ENCODE measurements at places on chromosomes 1 and 21.

GRCh38 chr1:186775881-186776560 is 52.7 kb upstream of the PLA2G4A start:
- DNase-seq = no peak

DNA sequence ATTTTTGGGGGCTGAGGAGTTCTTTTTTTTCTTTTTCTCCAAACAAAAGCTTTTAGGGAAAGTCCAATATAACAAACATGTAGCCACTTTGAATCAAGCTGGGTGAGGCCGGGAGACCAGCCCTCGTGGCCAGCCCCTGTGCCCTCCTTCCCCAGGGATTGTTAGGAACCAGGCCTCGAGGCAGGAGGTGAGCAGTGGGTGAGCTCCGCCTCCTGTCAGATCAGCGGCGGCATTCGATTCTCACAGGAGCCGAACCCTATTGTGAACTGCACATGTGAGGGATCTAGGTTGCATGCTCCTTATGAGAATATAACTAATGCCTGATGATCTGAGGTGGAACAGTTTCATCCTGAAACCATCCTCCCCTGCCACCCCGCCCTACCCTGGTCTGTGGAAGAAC is 41.8 kb upstream of the TTC22 start:
- DNase-seq = no peak

GRCh38 chr1:223346311-223346710 is 17.7 kb downstream of the SUSD4 start:
- DNase-seq = no peak

DNA sequence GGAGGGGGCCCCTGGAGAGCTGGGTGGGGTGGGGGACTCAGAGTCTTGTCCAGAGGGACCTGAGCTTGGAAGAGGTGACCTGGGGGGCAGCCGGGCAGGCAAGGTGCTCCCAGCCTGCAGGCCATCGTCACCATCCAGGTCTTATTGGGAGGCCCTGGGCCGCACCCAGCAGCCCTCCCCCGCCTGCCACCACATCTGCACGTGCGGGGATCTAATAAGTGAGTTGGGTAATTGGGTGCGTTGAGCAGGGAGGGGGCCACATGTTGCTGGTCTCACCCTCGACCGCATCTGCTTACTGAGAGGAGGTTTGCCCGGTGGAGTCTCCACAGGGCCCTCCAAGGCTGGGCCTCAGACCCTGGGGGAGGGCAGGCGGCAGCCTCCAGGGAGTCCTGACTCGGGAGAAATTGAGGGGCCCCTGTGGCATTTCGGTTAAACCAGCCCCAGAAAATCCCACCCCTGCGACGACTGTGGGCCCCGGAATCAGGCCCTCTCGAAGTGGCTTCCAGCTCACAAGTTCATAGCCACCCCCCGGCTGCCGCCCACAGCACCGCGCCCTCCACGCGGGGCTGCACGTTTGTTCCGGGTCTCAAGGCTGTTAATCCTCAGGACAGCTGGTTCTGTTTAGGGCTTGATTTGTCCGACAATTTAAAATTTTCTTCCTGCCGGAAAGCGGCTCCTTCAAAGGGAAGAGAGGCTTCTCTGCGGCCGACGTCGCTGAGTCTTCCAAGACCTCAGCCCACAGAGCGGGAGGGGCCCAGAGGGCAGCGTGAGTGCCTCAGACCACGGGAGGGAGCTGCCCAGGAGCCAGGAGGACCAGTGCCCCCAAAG is 14.7 kb upstream of the COL6A2 start:
- DNase-seq = no peak

DNA sequence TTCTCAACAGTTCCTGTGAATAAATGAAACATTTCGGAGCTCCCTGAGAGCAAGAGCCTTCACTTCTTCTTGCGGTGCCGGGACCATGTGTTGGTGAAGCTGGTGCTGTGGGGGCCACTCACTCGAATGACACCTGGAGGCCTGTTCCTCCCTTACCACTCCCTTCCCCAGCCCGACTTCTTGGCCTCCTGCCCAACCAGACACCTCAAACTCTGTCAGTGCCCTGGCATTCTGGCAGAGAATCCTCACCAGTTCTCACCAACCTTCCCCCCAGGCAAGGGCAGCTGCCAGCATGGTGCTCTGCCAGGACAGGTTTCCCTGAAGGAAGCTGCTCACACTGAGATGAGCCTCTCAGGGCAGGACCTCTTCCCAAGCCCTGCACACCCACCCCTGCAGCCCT is 68.3 kb downstream of the MPZL1 start:
- no peak for DNase-seq

DNA sequence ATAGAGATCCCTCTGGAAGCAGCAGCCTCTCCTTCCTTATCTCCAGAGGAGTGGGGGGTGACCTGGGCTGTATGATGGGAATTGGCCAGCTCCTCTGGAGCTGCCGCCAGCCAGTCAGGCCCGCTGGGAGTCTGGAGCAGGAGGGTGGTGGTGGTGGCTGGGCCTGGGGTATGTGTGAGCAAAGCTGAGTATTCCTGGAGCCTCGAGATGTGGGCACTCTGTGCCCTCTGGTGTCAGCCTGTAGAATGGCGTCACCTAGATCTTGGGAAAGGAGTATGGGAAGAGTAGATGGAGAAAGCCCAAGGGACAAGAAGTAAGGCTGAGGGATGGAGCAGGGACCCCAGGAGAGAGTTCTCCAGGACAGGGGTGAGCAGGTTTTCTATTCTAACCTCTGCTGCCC is 16.0 kb downstream of the VANGL2 start:
- DNase-seq = no peak

GRCh38 chr1:56577406-56578137 is 1.8 kb downstream of the PLPP3 start:
- no peak for DNase-seq

DNA sequence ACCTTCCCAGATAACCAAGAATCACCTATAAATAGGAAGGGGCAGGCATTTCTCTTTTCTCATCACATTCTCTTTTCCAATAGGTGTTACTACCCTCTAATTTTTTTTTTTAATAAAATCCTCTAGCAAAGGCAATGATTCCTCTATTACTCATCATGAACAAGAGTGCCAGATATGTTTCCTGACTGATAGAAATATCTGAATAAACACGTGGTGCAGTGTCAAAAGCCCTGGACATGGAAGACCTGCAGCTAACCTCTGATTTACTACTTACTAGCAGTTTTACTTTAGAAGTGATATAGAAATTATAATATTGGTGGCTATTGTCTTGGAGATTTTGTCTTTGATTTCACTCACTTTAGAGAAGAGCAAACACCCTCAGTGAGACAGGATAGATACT is 194.6 kb upstream of the SAMSN1 start:
- DNase-seq = no peak

GRCh38 chr1:30043256-30043655 is 680.1 kb downstream of the MATN1 start:
- no peak for DNase-seq

GRCh38 chr1:96971849-96972602 is 250.4 kb downstream of the PTBP2 start:
- no peak for DNase-seq

DNA sequence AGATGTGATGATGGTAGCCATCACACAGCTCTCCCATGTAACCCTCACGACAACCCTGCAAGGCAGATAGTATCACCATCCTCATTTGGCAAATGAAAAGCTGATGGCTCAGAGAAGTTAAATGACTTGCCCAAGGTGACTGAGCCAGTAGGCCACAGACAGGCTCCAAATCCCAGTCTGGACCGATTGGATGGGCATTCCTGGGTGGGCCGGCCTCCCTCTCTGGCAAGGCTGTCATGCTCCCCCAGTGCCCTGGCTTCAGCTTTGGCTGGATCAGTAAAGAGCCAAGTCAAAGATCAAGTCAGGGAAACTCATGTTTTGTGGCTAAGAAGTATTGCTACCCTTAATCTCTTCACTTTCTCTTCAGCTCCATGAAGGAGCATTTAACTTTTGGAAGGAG is 41.2 kb downstream of the CDCP2 start:
- DNase-seq = no peak

DNA sequence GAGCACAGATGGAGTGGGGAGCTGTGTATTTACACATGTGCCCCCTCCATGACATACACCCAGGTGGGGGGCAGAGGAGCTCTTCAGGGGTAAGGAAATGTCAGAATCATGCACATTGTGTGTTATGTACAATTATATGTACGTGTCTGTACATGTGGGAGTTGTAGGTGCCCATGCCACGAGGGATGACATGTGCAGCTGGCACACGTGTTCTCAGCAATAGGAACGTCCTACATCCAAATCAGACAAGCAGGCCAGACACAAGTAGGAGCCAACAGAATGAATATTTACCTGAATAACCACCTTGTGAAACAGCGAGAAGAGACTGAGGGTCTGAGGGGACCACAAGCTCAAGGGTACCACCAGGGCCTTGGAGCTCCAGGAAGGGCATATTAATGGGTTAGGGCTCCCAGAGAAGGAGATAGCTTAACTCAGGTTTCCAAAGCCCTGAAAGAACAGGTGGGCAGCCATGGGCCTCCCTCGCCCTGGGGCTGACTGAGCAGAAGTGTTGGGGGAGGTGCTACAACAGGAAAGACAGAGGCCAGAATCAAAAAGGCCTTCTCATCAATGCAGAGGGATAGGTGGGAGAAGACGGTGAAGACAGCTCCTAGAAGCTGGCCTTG is 3.2 kb downstream of the COL16A1 start:
- no peak for DNase-seq

DNA sequence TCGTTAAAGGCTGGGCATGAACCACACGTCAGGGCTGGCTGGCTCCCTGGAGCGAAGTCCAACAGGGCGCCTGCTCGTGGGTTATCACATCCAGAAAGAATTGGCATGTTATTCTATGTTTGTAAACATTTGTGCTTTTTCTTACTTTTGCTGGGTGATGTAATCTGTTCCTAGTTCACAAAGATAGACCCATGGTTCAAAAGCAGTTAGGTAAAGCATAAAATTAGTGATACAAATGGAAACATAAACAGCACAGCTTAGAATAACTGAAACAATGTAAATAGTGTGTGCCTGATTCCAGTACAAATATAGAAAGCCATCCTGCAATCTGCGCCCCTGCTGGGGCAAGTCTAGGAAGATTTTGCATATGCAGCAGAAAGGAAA is 184.0 kb upstream of the C1orf174 start:
- DNase-seq = no peak

GRCh38 chr1:150552128-150552910 is 3.1 kb downstream of the ADAMTSL4 start:
- DNase-seq = no peak

- no peak for DNase-seq
These were observed 10.1 kb upstream of the XCL2 start for GRCh38 chr1:168553680-168554553.

GRCh38 chr1:215793180-215793579 is 226.1 kb downstream of the KCTD3 start:
- no peak for DNase-seq

GRCh38 chr1:171983584-171983983 is 142.3 kb downstream of the DNM3 start:
- DNase-seq = no peak

- DNase-seq = no peak
These were observed 43.1 kb downstream of the SCP2 start for GRCh38 chr1:52970149-52970548.

GRCh38 chr1:33256221-33256470 is 146 bp upstream of the ZNF362 start:
- DNase-seq = no peak

DNA sequence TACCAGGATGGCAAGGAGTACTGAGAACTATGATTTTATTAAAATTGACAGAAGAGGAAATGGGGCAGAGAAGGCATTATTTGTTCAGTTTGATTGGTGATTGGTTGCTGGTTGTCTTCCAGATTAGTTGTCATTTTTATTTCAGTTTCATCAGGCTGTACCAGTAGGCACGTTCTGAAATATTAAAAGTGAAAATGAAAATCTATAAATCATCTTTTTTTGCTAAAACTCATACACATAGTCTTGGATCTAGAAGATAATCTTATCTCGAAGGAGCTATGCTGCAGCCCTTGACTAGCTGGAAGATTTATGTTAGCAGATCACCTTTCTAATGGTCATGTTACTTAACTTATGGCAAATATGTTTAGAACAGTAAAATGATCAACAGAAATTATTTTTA is 29.0 kb downstream of the NEK7 start:
- no peak for DNase-seq

GRCh38 chr1:178961331-178961730 is 64.4 kb upstream of the FAM20B start:
- DNase-seq = no peak

GRCh38 chr1:23122023-23122748 is 46.5 kb downstream of the LUZP1 start:
- no peak for DNase-seq

- DNase-seq = no peak
These were observed 917 bp downstream of the ETNK2 start for GRCh38 chr1:204150702-204151551.

GRCh38 chr21:42403611-42404231 is at the start of gene UBASH3A:
TSS of gene UBASH3A (plus strand) at chr21:42403902. CDS start at chr21:42403946, 44 bp downstream.
- DNase-seq = no peak

- no peak for DNase-seq
These were observed 1640.2 kb upstream of the PRMT6 start for GRCh38 chr1:105416261-105416660.

GRCh38 chr1:226902601-226903000 is 32.2 kb downstream of the PSEN2 start:
- DNase-seq = no peak

DNA sequence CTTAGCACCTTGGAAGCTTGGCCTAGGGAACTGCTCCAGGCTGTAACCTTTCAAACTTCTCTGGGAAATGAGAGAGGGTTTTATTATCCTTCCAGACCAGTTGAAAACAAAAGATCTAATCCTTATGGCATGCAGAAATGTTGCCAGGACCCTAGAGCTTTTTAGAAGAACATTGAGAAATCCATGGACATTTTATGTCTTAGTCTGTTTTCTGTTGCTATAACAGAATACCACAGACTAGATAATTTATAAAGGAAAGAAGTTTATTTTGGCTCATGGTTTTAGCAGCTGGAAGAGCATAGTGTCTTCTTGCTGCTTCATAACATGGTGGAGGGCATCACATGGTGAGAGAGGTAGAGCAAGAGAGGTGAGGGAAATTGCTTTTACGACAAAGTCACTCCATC is 25.8 kb downstream of the OSBPL9 start:
- DNase-seq = no peak

- no peak for DNase-seq
These were observed 5.7 kb downstream of the CTPS1 start for GRCh38 chr1:40985161-40985560.

DNA sequence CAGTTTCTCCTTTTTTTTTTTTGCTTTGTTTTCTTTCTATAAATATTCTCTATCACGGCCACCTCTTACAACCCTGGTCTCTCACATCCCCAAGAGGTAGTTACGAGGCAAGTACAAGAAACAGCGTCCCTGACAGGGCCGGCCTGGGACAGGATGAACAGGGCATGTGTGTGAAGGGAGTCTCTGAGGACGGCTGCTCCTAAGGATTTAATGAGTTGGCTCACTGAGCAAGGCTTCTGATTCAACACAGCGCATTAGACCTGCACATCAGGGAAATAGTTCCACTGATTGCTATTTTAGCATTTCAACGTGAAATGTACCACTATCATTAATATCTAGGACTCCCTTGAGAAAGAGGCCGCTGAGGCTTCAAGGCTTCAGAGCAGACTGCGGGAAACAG is 54.0 kb downstream of the NTPCR start:
- DNase-seq = no peak

DNA sequence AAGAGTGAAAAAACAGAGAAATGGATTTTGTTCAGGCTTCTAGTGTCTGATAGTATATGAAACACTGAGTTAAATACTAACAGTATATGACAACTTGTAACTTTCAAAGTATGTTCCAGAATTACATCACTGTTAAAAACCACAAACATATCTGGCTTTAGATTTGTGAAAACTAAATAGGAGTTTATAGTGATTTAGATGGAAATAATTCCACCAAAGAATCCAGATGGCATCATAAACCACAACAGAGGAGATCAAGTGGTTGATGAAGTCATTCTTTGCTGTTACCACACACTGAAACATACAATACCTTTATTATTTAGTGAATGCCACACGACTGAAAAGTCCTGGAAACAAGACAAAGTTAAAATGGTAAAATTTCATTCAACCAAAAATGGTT is 37.2 kb downstream of the ALG14 start:
- no peak for DNase-seq
